ENCODE measurements at places on chromosomes 7 and 10.

GRCh38 chr7:128791121-128791971 is at the start of gene CCDC136:
TSS of gene CCDC136 (plus strand) at chr7:128791968. CDS start at chr7:128792412, 444 bp downstream.
- DNase-seq = peak; percentile 74

DNA sequence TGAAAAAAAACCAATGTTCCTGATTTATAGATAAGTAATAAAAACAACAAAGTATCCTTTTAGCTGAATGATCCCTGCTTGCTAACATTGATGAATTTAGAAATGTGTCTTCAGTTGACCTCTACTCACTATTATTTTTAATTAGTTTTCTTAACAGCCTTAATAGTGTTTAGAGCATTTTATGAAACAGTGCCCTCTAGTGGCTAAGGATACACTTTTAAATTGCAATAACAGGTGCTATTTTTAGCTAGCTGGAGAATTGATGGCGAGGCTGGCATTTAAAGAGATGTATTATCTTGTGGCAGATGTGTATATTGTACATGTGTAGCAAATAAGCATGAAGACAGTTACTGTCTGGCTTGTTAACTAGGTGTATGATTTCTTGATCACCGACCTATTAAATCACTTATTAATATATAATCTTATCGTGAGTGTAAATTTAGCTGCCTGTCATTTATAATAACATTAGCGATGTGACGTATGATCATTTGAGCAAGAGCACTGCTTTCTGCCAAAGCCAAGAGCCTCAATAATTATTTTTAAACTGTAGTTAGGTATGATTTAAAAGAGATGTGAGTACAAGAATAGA is 451.9 kb downstream of the DPP6 start:
- peak; percentile 69 for DNase-seq

DNA sequence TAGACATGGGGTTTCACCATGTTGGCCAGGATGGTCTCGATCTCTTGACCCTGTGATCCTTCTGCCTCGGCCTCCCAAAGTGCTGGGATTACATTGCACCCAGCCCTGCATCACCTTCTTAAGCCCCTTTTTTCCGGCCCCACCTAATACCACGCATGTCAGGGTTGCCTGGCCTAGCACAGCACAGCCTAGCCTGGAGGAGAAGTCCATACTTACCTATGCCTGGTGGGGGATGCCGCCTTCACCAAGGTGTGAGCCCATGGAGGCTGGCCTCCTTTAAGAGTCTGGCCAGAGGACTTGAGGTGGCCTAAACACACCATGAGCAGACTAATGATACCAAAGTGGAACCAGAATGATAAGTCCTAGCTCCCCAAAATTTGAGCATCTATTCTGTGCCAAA is 22.0 kb upstream of the CUX1 start:
- DNase-seq = no peak

GRCh38 chr7:148514236-148514635 is 76.3 kb upstream of the C7orf33 start:
- DNase-seq = no peak

- no peak for DNase-seq
Measured at GRCh38 chr7:107392830-107393229, 77.0 kb upstream of the GPR22 start.

All from NCI-H2081 (cell line).